Neural progenitor cell (in vitro differentiated cells): ENCODE measurements at places on chromosomes 2 and 18.
A peak's percentile ranks its signal among the peaks of the same experiment; 100 is the strongest.

DNA sequence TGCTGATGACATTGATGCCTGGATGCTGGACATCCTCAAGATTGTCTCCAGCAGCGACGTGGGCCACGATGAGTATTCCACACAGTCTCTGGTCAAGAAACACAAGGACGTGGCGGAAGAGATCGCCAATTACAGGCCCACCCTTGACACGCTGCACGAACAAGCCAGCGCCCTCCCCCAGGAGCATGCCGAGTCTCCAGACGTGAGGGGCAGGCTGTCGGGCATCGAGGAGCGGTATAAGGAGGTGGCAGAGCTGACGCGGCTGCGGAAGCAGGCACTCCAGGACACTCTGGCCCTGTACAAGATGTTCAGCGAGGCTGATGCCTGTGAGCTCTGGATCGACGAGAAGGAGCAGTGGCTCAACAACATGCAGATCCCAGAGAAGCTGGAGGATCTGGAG lies 94.1 kb upstream of the EML6 start:
- DNase-seq = no peak

DNA sequence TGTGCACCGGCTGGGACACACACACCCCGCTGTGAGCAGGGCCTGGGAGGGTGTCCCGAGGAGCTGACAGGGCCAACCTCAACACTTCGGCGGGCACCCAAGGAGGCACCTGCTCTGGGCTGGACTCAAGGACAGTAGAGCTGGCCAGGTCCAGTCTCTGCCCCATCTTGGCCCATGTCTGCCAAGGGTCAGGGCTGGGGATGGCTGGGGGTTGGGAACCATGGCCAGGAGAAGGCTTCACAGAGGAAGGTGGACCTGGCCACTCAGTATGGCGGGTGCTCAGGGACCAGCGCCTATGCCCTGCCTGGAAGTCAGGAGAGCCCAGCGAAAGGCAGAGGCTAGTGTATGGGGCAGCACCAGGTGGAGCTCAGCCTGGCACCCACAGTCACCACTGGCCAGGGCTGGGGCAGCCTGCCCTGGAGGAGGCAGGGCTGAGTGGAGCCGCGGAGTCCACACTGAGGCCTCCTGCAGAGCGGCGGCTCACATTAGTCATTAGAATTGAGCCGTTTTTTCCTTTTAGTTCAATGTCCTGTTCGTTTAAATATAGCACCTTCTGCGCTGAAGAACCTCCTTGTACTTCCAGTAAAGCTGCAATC lies 4.2 kb downstream of the ERFE start:
- no peak for DNase-seq

DNA sequence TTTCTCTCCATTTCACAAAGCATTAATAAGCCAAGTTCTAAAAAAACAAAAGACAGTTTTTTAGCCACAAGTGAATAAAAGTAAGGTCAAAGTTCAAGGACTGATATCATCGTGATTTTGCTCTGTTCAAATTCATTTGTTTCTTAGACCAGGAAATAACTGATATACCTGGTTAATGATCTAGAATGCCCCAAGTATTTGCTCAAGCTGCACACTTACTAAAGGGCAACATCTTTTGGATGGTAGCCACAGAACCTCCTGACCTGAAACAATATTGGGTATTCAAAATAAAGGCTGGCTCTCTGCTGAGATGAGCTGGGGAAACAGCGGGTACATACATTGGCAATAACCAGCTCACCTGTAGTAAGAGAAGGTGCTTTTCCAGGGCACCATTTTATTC lies 314.7 kb upstream of the LYPD1 start:
- no peak for DNase-seq

- no peak for DNase-seq
Observed at GRCh38 chr2:31228717-31229116, 5.2 kb upstream of the EHD3 start.

- no peak for DNase-seq
Observed at GRCh38 chr18:8051453-8051852, 484.3 kb downstream of the PTPRM start.

DNA sequence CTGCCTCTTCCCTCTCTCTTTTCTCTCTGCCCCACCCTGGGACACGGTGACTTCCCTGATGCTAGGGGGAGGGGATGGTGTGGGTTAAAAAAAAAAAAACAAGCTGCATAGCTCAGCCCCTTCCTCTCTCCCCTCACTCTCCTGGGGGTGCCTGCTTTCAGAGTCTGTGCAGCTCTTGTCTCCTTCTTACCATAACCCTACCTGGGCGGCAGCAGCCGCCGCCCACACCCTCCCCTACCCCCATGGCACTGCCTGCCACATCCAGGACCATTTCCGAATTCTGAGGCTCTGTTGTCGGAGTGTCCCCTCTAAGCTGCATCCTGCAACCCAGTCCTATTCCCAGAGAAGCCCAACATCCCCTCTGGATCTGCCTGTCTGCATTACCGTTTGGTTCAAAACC lies 16.0 kb downstream of the TTC32 start:
- DNase-seq = no peak

DNA sequence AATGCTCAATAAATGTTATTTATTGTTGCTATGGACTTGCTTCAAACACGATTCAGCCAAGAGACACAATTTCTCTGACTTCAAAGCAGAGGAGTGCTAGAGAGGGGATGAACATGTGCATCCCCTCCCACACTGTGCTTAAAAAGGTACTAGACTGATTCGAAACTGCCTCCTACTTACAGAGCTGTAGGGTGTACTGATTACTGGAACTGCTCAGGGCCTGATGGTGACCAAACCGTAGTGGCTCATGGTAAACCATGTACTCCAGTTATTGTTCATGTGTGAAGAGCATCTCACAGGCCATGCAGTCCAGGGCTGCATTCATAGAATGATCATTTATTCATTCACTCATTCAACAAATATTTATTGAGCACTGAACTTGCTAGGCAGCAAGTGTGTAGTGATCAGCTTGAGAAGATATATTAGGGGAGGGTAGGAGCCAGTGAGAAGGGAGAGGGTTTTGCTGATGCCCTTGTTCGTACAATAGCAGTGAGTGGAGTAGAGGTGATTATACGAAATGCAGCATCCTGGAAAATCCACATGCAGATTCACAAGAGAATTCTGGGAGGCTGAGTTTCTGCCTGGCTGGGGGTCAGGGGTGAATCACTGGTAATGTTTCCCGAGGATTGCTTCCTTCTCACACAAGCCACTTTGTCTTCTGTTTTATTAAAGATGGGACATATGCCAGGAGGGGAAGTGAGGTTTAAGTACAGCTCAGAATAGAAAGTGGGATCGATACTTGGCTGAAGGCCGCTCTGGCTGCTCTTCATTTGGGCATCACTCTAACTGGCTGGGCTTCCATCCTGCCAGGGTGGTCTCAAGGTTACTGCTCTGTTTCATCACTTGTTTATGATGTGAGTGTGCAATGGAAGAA lies 245.4 kb downstream of the RAD51AP2 start:
- no peak for DNase-seq

GRCh38 chr2:218028189-218028495 lies 25.3 kb upstream of the TNS1 start:
- no peak for DNase-seq

DNA sequence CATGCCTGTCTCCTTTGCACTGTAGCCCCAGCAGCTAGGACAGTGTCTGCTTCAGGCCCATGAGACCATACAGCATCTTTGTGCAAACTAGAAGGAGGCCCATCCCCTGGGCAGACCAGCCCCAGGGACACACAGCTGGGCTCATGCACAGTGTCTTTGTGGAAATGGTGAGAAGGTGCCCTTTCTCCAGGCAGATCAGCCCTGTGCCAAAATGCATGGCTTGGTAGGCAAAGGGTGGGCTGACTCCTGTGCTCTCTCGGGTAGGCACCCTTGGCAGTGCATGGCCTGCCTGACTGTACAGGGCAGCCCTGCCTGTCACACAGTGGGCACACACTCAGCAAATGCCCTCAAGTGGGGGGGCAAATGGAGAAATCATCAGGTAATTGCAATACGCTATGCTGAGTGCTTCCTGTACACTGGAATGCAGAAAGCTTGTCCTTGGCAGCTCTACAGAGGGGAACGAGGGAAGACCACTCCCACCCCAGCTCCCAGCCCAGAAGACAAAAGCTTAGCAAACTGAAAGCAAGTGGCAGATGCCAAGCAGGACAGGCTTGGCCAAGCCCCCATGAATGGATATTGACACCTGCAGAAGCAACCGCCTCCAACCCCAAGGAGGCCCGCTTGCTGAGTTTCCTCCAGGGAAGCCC lies 21.6 kb downstream of the TNS1 start:
- DNase-seq = no peak

- DNase-seq = peak; percentile 56
Observed at GRCh38 chr2:231410293-231411004, 14.9 kb downstream of the B3GNT7 start.

DNA sequence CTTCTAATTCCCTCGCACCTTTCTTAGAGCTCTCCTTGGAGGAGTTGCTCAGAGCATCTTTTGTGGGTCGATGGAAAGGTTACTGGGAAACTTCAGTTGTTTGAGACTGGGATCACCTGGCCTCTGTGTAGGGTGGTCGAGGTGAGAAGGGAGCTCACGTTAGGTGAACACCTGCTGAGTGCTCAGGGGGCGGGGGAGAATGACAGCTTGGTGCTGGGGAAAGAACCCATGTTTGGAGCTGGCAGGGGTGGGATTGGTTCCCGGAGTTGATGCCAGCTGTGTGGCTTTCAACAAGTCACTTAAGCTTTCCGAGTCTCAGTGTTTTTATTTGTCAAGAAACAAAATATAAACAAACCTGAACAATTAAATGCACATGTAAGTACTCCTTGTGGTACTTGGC lies 122.3 kb downstream of the GLI2 start:
- DNase-seq = no peak

GRCh38 chr2:9782197-9782719 lies 61.0 kb upstream of the TAF1B start:
- DNase-seq = no peak

- DNase-seq = no peak
Observed at GRCh38 chr18:24209558-24209957, 70.7 kb downstream of the CABYR start.

DNA sequence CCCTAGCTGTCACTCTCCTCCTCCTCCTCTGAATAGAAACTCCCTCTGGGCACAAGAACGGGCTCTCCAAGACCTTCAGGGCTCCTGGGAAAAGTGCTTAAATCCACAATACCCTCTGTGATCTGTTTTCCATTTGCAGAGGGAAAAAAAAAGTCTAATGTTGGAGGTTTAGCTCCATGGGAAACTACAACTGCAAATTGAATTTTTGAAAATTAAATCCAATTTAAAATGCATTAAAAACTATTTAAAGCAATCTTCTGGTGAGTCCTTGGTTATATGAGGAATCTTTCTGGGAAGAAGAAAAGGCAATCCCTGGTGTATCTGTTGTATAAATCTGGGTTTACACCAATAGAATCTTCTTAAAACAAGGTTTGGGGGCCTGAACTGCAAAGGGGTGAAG lies 64.3 kb downstream of the NCKAP5 start:
- DNase-seq = no peak

DNA sequence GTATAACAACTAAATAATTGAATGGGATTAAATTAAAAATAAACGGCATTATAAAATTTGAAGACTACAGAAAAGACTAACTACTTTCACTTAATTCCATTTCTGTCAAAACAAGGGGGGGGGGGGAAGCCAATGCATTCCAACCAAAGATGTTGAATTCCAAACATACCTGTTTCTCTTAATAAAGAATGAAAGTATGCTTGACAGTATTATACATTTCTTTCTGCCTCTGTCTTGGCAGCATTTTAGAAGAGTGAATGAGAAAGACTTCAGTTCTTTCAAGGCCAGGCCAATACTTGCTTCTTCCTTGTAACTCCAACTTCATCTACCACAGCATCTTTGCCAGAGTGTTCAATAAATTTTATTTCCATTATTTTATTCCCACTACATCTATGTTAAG lies 65.9 kb downstream of the PDE11A start:
- no peak for DNase-seq

- no peak for DNase-seq
Observed at GRCh38 chr2:48482313-48482712, 47.6 kb upstream of the STON1 start.

GRCh38 chr2:106057206-106057605 lies 136.9 kb downstream of the UXS1 start:
- DNase-seq = no peak

DNA sequence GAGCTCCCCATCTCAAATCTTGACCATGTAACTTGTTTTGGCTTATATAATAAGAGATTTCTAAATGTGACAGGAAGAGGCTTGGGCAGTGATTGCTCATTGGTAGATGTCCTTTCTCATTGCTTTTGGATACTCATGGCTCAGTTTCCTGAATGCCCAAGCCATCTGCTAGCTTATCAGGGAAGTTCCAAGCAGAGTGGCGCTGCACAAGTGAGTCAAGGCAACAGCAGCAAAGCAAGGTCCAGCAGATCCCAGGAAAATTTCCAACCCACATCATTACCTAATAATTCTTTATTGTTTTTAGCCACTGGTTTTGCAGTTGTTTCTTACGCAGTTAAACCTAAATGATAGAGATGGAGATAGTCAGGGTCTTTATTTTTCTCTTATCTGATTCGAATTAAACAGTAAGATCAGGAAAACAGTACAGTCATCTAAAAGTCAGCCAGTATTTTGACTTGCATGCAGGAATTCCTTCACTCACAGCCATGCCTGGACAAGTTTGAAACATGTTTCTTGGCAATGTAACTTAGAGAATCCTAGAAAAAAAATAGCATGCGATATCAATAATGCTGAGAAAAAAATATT lies 349.7 kb upstream of the TMEFF2 start:
- DNase-seq = no peak

- no peak for DNase-seq
Observed at GRCh38 chr18:46070815-46071652, 1.0 kb downstream of the PSTPIP2 start.

DNA sequence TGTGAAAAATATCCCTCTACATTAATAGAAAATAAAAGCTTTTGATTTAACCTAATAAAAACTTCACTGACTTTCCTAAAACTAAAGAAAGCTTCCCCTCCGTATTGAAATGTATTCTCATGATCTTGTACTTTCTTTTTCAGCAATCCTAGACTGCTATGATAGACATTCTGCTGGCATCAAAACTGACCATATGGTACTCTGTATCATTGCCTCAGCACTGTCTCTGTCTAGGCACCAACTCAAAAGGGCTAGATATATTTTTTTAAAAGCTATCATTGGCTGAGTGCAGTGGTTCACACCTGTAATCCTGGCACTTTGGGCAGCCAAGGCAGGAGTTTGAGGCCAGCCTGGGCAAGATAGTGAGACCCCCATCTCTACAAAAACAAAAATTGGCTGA lies 32.9 kb downstream of the CDKL4 start:
- no peak for DNase-seq

DNA sequence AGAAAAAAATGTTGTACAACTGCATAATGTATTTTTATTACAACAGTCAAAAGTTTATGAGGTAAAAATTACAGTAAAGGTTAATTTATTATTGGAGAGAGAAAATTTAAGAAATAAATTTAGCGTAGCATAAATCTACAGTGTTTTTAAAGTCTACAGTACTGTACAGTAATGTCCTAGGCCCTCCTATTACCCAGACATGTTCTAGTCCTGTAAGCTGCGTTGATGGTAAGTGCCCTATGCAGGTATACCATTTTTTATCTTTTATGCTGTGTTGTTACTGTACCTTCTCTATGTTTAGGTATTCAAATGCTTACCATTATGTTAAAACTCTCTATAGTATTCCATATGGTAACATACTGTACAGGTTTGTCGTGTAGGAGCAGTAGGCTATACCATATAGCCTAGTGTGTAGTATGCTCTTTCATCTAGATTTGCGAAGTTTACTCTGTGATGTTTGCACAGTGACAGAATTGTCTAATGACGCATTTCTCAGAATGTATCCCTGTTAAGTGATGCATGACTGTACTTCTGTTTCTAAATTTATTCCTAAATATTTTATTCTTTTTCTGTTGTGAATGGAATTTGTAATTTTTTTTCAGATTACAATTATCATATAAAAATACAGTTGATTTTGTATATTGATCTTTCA lies 24.5 kb downstream of the ABI2 start:
- DNase-seq = no peak

GRCh38 chr2:216066230-216066629 lies 15.4 kb downstream of the PECR start:
- no peak for DNase-seq
